Bronchial epithelial cell (primary cell): ENCODE measurements at places on chromosomes 11 and 22. TPM values are rescaled to one million over a fixed set of nuclear protein-coding genes. Genes with fewer than 3 reads are reported as not detected.

GGT1 gene
- total RNA-seq, result 2.9 and 4.7 TPM in 2 replicates

- peak; percentile 42 for DNase-seq
Observed at GRCh38 chr11:119858288-119858687, 129.3 kb upstream of the NECTIN1 start.

GRCh38 chr11:134235399-134235798 lies 10.9 kb downstream of the VPS26B start:
- DNase-seq, result no peak

CARD18 gene
- 0.26 and 0.38 TPM in 2 replicates for total RNA-seq

DNA sequence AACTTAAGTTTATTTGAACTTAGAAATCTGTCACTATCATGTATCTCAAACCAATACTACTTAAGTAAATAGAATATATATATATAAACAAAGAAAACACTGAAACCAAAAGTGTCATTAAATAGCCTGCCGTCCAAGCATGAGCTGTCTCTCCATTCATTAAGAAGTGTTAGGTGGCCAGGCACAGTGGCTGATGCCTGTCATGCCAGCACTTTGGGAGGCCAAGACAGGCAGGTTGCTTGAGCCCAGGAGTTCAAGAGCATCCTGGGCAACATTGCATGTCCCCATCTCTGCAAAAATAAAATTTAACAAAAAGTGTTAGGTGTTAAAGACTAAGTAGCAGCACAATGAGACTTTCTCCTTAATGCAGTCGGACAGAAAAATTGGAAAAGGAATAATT lies 14.0 kb downstream of the CD6 start:
- no peak for DNase-seq

- DNase-seq, result no peak
Observed at GRCh38 chr22:39601180-39601535, 30.6 kb downstream of the CACNA1I start.

CD3G gene
- total RNA-seq, result not detected in 2 replicates

GRCh38 chr11:102347462-102348370 lies 702 bp downstream of the BIRC2 start:
- DNase-seq, result peak; percentile 44

DNA sequence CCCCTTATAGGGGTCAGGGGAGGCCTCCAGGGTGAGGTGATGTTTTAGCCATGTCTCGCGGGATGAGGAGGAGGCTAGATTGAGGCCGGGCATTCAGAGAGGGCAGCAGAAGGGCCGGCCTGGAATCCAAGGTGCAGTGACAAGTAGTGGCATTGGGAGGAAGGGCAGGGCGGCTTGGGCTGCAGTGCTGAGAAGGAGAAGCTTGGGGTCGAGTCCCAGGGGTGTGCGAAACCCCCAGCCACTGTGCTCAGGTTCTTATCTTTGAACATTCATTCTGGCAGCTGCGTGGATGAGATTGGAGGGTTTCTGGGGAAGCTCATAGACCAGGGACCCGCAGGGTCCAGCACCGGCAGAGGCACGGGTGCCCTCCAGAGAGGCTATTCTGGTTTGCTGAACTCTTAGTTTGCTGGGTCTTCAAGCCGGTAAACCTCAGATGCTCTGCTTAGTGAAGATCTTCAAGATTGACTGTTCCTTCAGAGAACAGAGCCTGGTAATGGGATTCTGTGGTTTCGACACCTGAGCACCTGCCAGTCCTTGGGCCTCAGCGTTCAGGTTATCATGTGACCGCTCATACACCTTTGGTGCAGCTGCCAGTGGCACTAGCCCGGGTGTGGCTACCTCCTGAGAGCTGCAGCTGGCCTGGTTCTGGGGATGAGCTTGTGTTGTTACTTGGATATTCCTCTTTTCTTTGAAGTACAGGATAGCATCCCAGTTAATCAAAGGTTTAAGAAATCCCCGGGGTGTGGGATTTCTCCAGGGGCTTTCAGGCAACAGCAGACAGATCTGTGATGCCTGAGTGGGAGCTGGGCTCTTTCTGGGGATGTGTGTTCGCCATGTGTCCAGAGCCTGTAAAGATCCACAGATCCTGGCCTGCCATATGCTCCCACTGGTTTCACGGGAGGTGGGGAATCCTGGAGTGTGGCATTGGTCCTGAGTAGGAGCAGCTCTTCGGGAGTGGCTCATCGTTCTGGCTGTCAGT lies 152.8 kb downstream of the TBC1D22A start:
- no peak for DNase-seq

GRCh38 chr11:66080055-66080817 lies 10.2 kb downstream of the PACS1 start:
- DNase-seq, result peak; percentile 82

GRCh38 chr22:22548910-22549309 lies 10.2 kb downstream of the PRAME start:
- no peak for DNase-seq
